Kidney capillary endothelial cell (primary cell): ENCODE measurements at places on chromosomes 3 and 15.

DNA sequence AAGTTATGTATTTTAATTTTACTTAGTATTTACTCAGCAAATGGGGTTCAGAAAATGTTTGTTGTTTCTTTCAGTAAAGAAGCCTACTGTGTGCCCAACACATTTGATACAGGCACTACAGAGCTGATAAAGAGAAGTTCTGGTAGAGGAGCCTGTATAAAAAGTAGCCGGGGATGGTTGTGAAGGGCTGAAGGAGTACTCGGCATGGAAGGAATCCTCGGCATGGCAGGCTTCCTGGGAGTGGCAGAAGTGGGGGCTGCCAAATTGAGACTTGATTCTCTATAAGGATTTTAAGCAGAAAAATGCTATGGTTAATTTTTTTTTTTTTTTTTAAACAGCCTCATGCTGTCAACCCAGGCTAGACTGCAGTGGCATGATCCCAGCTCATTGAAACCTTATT lies 9.3 kb downstream of the ARL13B start:
- no peak for DNase-seq

DNA sequence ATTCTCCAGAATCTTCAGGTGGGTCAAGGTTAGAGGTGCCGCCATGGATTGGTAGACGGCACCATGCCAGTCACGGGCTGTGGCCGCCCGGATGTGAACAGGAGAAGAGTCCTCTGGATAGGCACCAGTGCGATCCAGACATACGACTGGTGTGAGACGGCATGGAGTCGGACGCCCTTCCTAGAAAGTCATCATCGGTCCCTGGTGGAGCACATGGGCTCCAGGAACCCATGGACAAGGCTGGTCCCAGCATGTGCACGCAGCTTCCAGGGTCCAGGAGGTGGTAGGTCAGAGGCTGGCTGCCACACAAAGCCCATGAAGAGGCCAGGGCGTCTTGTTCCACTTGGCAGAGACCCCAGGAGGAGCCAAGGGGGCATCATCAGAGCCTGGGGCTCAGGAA lies 276.1 kb upstream of the LRRC3B start:
- no peak for DNase-seq

DNA sequence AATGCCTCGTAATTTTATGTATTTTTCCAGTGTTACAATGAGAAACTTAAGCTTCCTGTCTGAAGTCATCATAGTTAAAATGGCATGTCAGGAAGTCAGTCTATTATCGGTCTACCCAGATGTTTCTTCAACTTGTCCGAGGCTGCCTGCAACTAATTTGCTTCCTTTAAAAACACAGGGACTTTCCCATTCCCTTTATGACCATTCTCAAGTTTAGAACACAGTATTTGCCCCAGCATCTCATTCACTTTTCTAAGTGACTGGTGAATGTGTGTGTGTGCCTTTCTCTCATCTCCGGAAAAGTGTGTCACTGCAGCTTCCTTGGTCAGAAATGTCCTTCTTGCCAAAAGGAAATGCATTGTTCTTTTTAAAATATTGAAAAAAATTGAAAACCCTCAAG lies 466.6 kb downstream of the RAP2B start:
- DNase-seq, result peak; percentile 96

GRCh38 chr15:92909136-92909781 lies 9.1 kb downstream of the CHD2 start:
- DNase-seq, result no peak

- no peak for DNase-seq
These were observed 460.3 kb upstream of the IL12A start for GRCh38 chr3:159528251-159528895.

GRCh38 chr3:178244733-178245709 lies 291.2 kb upstream of the KCNMB2 start:
- DNase-seq, result no peak

DNA sequence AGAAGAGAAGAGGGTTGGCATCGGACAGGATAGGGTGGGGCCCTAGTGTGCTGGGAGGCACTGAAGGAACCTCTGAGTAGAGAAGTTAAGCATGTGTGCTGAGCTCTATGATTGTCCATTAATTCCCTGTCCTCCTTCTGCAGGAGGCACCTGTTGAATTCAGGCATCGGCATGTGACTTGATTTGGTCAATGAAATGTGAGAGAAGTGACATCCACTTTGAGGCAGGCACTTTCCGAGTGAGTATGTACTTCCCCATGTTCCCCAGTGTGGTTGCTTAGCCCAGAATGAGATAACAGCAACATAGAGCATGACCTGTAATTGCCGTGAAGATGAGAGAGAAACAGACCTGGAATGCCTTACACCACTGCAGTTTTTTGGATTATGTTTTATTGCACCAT lies 224.8 kb downstream of the RPLP1 start:
- no peak for DNase-seq

DNA sequence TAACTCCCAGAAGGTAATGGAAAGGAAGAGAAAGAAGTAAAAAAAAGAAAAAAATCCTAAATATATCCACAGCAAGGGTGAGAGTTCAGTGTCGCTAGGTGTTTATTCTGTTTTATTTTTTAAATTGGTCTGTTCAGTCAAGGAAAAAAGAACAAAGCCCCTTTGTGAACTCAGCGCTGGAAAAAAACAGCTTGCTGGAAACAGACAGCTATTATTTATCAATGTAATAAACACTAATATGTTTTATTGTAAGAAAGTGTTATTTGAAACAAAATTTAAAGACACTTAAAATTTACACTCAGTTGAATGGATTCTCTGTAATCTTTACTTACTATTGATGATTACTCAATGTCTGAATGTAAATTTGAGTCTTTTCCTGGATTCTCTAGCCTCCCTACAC lies 32.3 kb upstream of the LEKR1 start:
- DNase-seq, result no peak

GRCh38 chr3:29185706-29186105 lies 95.2 kb upstream of the RBMS3 start:
- DNase-seq, result no peak

DNA sequence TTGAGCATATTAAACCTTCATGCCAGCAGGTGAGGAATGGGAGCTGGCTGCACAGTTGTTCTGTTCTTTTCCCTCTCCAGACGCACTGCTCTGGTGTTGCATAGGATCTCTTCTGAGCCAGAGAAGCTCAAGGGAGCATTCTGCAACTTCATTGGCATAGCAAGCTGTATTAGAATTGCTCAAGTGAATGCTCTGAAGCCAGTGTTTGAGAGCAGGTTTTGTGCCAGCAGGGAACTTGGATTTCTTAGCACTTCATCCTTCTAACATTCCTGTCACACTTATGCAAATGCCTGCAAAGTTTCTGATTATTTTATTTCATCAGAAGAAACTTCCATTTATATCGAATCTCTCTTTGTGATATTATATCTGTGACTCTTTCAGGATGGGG lies 366.6 kb downstream of the AGBL1 start:
- no peak for DNase-seq

- no peak for DNase-seq
These were observed 94.7 kb upstream of the SLC7A14 start for GRCh38 chr3:170680593-170680992.

- no peak for DNase-seq
These were observed 145.9 kb upstream of the LRRFIP2 start for GRCh38 chr3:37320276-37320675.

DNA sequence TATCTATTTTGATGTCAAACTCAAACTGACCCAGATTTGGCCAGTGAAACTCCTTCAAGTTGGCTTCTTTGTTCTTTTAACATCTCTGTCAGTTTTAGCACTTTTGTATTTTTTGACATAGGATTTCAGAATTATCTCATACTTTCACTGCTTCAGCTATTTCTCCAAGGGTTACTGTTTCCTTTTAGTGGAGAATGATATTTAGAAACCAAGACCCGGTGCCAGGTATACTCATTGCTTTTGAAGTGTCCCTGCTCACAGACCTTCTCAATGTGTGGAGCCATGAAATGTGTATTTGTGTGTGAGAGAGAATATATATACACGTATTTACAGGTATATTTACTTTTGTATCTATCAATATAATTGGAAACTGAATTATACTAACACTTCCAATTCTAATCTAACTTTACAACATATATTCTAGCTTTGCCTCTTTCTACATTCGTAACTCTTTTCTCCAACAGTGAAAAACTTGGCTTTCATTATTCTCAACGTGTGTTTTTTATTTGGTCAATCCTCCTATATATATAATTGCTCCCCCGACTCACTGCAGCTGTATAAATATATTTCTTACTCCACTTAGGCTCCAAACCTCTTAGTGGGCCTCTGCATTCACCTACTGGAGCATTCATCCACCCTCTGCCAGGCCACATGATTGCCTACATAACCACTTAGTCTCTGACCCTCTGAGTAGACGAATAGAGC lies 54.0 kb downstream of the OTOL1 start:
- DNase-seq, result no peak
